H54 (cell line): ENCODE measurements at places on chromosomes 3 and 15.

- no peak for DNase-seq
Observed at GRCh38 chr3:162704238-162704637, 1207.6 kb downstream of the OTOL1 start.

DNA sequence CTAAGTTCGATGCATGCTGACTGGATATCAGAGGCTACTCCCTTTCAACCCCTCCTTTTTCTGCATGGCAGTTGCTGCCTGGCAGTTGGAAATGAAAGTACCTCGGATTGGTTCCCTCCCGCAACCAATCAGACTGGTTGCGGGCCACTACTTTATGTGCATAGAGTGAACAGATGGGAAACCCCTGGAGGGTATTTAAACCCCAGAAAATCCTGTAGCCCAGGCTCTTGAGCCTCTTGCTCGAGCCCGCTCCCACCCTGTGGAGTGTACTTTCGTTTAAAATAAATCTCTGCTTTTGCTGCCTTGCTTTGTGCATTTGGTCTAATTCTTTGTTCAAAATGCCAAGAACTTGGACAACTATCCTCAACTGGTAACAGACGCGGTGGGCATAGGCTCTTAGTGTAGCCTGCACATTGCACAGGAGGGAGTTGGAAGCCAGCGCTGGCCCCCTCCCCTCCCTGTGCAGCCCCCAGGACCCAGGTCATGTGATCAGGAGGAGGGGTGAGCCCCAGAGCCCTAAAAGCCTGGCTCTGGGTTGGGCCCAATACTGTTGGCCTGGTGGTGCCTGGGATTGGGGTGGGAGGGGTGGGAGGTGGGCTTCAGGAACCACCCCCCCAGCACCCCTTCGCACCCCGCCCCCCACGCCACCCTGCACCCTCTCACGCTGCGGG lies 26.8 kb downstream of the RHCG start:
- no peak for DNase-seq

GRCh38 chr15:96125721-96126415 lies 204.6 kb upstream of the NR2F2 start:
- DNase-seq = no peak

- DNase-seq = no peak
Observed at GRCh38 chr3:65193531-65193930, 505.7 kb upstream of the ADAMTS9 start.

DNA sequence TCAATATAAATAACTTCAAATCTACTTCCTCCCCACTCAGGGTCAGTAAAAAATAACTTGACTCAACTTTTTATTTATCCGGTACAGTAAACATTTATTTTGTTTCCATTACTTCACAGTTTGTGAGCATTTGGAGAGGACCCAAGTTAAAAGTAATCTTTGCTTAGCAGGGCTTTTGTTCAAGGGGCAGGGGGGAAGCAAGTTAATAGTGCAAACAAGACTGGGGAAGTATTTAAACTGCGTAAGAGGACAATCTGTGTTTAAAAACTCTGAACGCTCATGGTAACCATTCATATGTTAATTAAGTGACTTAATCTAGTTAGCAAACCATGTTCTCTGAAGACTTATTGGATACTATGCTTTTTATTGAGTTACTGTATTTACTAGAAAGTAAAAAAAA lies 346.2 kb downstream of the SLC9A9 start:
- no peak for DNase-seq

DNA sequence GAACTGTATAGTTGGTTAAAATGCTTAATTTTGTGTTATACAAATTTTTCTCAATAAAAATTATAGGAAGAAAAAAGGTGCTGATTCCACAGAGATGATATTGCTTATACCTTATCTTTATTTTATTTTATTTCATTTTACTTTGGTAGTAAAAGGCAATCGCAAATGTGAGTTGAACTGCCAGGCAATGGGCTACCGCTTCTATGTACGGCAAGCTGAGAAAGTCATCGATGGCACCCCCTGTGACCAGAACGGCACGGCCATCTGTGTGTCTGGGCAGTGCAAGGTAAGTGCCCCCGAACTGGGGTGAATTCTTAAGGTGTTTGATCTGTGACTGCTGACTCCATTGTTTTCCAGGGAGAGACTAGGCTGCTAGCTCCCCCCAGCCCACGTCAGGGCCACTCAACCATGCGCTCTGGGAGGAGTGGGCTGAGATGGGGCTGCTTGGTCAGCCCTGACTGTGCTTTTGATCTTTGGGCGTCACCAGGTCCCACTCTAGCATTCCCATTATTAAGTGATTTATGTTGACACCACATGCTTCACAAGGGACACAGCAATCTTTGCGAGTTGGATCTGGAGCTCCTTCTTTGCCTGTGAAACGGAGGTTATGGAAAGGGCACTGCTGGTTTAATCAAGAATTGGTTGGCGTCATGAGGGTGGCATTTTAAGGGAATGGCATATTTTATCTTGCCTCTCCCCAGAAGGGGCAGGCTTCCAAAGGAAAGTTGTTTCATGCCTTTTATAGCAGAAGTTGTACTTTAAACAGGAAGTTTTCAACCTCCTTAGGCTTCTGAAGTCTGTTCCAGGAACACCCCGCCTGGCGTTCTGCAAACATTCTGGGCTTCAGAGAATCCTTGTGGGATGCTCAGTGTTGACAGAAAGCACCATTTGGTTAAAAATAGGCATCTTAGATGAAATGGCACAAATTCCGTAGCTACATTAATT lies 296.5 kb downstream of the THSD4 start:
- DNase-seq = no peak

DNA sequence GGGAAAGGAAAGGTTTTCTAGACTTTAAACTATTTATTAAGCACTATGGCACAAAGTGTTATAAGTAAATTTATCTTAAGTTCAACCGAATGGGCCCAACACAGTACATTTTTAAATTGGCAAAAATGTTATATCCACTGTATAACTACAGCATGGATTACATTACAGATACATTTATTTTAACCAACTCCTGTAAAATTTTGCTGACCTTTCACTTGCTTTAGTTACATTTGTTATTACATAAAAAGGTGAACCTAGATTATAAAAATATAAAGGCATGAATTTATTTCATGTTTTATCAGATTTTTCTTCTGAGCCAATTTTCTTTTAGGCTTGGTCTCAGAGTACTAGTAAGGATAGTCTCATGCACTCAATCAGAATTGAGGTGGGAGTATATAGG lies 221.9 kb upstream of the GBE1 start:
- DNase-seq = no peak

- DNase-seq = no peak
Observed at GRCh38 chr15:69118089-69118488, 42.3 kb upstream of the GLCE start.

DNA sequence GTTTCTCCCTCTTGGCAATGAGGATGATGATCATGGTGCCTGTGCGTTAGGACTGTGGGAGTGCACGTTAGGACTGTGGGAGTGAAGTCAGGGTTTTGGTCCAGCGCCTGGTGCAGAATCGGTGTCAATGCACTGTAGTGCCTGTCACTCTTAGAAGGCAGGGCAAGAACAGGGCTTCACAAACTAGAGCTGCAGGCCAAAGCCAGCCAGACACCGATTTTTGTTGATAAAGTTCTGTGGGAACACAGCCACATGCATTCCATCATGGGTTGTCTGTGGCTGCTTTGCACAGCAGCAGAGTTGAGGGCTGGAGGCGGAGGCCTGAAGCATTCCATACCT lies 32.6 kb upstream of the NR2C2 start:
- DNase-seq = no peak

DNA sequence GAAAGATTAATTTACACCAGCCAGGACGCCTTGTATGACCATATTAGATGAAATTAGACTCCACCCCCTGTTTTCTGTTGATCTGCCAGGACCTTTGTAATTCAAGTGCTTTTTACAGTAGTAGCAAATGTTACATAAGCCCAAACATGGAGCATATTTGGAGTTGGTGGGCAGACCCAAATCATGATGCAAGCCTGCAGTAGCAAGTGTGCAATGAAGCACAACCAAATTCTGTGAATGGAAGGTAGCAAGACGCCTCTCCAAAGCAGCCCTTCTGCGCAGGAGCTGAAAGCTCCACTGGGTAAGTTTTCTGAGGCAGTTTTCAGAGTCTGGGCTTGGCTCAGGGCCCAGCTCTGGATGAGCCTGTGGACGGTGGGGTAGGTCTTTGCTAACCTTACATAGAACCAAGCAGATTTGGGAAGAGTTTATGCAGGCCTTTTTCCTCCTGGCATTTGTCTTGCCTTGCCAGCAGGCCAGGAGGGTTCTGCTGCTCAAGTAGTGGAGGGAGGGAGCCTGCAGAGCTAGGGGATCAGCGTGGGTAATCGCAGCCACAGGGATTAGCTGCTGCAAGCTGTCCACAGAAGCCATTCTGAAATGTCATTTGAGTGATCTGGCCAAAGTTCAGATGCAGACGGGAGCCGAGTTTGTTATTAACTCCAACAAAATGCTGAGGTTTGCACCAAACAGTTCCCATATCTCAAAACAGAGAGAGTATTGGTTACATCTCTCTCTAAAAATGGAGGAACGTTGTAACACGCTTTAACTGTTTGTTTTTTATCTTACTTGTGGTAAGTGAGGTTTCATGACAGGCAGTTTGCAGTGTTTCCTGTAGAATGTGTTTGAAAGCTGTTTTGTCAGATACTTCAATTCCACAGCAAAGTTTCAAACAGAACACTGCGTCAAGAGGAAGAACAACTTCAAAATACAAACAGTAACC lies 55.4 kb downstream of the PSMD6 start:
- DNase-seq = no peak

- no peak for DNase-seq
Observed at GRCh38 chr15:25362545-25362944, 76.3 kb downstream of the UBE3A start.
